ENCODE measurements at places on chromosomes 4 and X.

- no peak for DNase-seq
Measured at GRCh38 chr4:87834401-87834800, 1.6 kb downstream of the MEPE start.

DNA sequence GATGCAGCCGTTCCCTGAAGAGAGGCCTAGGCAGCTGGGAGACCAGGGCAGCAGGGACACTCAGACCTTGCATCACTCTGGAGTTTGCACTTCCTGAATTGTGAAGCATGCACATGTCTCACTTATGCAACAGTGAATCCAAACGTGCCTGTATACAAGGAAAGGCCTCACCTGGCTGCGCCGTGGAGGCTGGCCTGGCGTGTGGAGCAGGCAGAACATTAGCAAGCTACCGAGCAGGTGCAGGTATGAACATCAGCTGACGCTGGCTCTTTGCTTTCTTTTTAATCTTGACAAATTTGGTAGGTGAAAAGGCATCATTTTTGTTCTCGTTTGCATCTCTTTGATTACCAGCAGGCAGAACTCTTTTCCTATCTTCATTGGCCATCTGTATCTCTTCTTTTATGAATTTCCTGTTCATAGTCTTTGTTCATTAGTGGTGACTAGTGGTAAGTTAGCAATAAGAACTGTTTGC is 37.1 kb upstream of the IRAK1 start:
- no peak for DNase-seq

- DNase-seq, result no peak
Measured at GRCh38 chr4:156931267-156931666, 40.3 kb downstream of the PDGFC start.

- no peak for DNase-seq
Measured at GRCh38 chr4:107034996-107035818, 906 bp downstream of the DKK2 start.

DNA sequence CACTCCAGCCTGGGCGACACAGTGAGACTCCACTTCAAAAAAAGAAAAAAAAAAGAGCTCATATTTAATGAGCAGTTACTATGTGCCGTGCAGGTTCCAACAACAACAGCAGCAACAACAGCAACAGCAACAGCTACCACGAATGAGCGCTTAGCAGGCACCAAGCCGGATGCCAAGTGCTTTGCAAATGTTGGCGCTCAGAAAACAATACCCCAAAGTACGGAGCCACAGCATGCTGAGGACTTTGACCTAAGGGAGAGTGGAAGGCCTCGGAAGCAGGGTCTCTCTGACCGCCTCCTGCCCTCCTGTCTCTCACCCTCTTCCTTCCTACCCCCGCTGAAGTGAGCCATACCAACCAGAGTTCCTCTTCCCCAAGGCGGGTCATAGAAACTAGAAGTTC is 102.2 kb upstream of the AFAP1 start:
- DNase-seq, result no peak

DNA sequence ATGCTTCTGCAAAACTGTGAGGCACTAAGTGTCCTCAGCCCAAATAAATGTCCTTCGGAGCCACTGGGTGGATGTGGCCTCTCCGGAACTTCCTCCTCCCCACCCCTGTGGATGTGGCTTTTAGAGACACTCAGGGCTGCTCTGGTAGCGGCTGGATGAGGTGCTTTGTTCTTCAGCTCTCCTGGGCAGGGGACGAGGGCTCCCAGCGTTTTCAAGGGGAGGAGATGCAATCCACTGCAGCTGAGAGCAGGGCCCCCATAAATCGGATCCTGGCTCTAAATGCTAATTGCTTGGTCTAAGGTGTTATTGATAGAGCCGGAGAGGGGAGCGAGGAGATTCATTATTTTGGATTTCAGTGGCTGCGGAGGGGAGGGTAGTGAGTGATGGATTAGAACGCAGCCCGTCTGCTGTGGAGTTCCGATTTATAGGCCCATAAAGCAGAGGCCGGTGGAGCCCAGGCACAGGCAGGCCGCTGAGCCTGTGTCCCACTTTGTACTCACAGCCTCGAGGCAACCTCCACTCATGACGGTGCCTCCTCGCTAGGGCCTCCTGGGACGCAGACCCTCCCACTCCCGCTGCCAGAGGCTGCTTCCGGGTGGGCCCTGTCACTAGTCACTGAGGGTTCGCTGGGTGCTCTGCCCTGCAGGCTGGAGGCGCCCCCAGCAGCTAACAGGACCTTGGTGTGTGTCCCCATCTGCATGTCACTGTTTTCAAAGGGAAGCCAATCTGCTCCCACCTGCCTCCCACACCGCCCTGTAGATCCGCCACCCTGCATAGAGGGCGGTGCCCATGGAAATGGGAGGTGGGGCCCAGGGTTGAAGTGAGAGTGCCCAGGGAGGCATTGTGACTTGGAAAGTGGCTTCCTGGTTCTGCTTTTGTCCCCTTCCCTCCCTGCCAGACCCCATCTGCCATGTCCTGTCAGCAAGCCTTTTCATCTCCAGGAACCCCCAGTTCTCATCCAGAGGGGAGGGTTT is 135.4 kb upstream of the PSAPL1 start:
- no peak for DNase-seq

DNA sequence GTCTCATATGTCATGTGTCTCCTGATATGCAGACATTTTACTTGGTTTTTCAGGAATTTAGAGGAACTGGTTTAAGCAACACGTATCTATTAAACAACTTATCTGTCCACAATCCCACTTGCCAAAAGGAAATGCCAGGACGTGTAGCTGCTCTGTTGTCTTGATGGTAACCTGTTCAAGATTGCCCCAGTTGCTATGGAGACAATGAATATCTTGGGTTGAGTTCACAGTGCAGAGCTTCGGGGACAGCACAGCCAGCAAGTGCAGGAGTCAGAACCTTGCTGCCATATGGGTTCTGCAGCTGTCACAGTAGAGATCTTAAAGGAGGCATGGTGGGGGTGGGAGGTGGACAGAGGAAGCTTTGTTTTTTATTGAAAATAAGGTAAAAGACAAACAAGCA is 28.7 kb upstream of the FAM9B start:
- DNase-seq, result no peak

DNA sequence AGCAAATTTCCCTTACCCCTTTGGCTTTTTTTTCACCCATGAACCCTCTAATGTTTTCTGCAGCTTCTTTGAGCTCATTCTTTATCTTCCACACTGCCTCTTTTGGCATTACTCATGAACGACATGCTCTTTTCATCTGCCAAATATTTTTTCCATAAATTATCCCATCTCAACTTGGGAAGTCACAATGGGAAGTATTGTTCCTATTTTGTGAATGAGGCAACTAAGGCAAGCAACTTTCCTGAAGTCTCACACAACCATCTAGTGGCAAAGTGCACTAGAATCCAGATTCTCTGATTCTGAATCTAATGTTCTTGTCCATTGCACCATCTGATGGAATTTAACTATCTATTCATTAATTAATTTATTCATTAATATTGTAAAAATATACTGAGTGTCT is 625 bp downstream of the RTL9 start:
- no peak for DNase-seq

GRCh38 chr4:75633846-75634245 is 3.5 kb upstream of the CDKL2 start:
- no peak for DNase-seq

Measured in hematopoietic multipotent progenitor cell treated with erythropoietin and hydrocortisone succinate and interleukin-3 and kit ligand, for 17 days (in vitro differentiated cells).